ENCODE measurements at places on chromosomes 12 and 14.
A peak's percentile ranks its signal among the peaks of the same experiment; 100 is the strongest.

DNA sequence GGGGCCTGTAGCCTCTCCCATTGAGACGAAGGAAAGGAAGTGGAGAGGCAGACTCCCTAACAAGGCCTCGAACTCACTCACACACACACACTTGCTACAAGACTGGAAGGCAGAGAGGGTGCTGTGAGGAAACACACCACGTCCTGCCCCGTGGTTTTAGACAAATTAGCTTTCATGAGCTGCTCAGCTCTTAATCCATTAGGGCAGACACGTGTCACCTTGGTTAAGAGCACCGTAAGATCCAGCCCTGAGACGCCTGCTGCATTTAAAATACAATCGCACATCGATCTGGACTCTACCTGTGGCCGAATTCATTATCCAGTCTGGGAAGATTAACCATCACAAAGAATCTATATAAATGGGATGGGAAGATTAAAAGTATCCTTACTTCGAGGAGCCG is 72.0 kb downstream of the RIMBP2 start:
- no peak overlapping the region for H3K27ac ChIP-seq
- no peak for DNase-seq
- no peak overlapping the region for H3K4me3 ChIP-seq
- no peaks in the 10 kb centered on the region for H3K27me3 ChIP-seq

DNA sequence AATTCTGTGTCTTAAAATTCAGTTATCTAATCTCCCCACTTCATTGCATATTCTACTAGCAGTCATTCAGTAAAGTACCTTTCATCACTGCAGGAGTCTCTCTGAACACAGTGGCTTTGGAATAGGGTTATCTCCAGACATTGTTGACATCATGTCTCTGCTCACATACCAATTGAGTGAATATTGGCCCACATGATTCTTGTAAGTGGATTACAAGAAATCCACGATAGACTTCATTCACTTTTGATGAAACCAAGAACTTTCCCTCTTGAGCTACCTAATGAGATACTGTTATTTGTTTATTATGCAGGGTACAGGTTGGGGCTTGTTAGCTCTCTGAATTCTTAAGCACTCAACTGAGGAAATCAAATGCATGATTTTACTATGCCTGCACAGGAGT is 284.9 kb downstream of the RAD51B start:
- no peak for DNase-seq
- H3K4me3 ChIP-seq: no peak overlapping the region
- peaks cover 5% of the 10 kb centered on the region for H3K4me1 ChIP-seq
- H3K27me3 ChIP-seq: no peaks in the 10 kb centered on the region

GRCh38 chr12:111309584-111309983 is 59.3 kb downstream of the PHETA1 start:
- no peak overlapping the region for H3K4me3 ChIP-seq
- peaks cover 4% of the 10 kb centered on the region for H3K27me3 ChIP-seq
- no peak for DNase-seq

GRCh38 chr14:44941591-44941990 is 20.2 kb downstream of the KLHL28 start:
- H3K27ac ChIP-seq: no peak overlapping the region
- DNase-seq: no peak
- H3K27me3 ChIP-seq: no peaks in the 10 kb centered on the region
- H3K36me3 ChIP-seq: peaks cover 53% of the 10 kb centered on the region

- H3K4me3 ChIP-seq: no peak overlapping the region
- no peak for DNase-seq
- H3K27me3 ChIP-seq: peaks cover 2% of the 10 kb centered on the region
- H3K36me3 ChIP-seq: no peaks in the 10 kb centered on the region
- no peak overlapping the region for H3K27ac ChIP-seq
These were observed 181.6 kb downstream of the KTN1 start for GRCh38 chr14:55761651-55762050.

DNA sequence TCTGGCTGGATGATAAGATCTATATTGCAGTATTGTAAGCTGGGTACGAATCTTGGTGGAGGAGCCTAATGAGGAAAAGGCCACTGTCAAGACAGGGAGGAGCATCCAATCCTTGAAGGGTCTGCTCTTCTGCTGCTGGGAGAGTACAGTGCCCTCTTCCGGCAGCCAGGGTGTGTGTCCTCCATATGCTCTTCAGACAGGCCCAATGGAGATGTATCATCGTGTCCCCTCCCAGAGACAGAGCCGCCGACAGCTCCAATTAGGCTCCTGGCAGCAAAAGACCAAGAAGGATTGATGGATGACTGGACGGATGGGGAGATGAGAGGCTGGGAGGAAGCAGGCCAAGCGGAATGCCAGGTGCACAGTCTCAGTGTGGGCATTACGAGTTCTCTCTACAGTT is 51.6 kb upstream of the PIWIL1 start:
- H3K27ac ChIP-seq: no peak overlapping the region
- peaks cover 3% of the 10 kb centered on the region for H3K27me3 ChIP-seq
- no peak overlapping the region for H3K4me3 ChIP-seq
- H3K36me3 ChIP-seq: no peaks in the 10 kb centered on the region
- peaks cover 13% of the 10 kb centered on the region for H3K4me1 ChIP-seq
- peak; percentile 20 for DNase-seq

Data from neural crest cell (in vitro differentiated cells).